ENCODE measurements at places on chromosomes 12 and 14.

- DNase-seq = no peak
Measured at GRCh38 chr14:102472791-102473150, 36.8 kb downstream of the ANKRD9 start.

- DNase-seq = no peak
Measured at GRCh38 chr14:69819607-69820006, 22.6 kb upstream of the SLC10A1 start.

DNA sequence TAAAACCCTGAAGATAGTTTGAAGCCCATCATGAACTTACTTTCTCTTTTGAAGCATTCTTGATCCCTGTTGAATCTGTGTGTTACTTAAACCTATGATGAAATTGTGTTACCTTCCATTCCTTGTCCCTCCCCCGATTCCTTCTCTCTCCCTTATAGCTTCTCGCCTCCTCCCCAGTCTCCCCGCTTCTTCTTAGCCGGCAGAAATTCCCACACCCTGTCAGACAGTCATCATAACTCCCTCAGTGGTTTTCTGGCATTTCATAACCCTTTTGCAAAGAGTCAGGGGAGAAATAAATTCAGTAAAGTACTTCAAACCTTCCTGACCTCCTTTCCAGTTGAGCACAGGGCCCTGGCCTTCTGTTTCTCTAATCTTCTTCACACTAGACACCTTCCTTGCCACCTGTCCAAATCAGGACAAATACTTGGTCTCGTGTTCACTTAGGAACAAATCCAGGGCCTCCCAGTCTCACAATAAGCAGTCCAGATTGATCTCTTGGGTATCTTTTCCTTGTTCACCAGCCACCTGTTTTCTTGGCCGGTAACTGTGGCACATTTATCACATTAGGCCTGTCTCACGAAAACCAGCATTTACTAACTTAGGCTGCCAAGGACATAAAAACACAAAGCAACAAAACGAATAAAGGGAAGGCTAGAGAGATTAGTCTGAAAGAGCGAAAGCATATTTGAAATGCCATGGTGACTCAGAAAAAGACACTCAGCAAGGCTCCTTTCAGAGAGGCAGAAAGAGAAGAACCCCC is 355.9 kb downstream of the TMTC2 start:
- no peak for DNase-seq

DNA sequence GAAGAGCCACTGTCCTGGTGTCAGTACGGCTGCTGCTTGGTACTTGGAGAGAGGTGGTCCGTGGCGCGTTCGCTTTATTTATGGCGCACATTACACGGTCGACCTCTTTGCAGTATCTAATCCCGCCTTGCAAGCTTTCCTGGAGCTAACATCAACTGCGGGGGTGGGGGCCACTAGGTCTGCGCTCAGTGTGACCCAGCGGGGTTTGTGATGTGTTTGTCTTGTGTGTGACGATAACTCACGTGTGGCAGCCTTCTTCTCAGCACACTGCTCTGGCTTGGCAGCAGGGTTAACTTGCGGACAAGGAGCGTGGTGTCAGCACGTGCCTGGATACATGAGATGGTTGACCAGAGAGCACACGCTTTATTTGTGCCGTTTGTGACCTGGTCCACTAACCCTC is 122.2 kb upstream of the RTL1 start:
- DNase-seq = no peak

- no peak for DNase-seq
Measured at GRCh38 chr12:21509768-21510167, 8.2 kb downstream of the GOLT1B start.
